Stimulated activated CD8-positive, alpha-beta memory T cell treated with anti-CD3 and anti-CD28 coated beads, Interleukin-15, amount 100 ng/mL, for 48 hours (primary cell): ENCODE measurements at places on chromosomes 2 and 18.

DNA sequence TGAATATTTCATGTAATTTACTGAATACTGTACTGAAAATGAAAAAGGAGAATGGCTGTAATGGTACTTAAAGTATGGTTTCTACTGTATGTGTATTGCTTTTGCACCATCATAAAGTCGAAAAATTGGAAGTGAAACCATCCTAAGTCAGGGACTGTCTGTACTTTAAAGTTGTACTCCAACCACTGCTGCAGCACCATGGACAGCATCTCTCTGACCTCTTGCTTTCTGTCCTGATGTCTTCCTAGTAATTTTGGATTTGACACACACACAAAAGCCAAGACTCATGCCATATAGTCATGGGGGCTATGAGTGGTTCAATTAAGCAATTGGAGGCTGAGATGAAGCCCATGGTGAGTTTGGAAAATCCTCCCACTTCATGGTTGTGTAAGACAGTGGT, 256.3 kb upstream of the PKDCC start:
- no peak for DNase-seq

- no peak for DNase-seq
Measured at GRCh38 chr2:48719480-48720177, 35.9 kb downstream of the LHCGR start.

DNA sequence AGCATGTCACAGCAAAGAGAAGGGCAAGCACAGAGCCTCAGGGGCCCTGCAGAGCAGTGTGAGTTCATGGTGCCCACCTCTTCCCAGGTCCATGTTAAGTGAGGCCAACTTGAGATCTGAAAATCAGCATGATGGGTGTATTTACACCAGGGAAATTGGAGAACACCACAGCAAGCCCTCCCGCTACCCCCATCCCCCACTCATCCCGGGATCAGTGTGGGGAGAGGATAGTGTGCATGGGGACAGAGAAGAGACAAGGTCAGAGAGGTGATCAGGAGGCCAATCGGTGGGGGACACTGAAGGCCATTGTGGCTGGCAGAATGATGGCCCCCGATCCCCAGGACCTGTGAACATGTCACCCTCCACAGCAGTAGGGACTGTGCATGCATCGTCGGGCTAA, 54.7 kb downstream of the PTGR3 start:
- DNase-seq: no peak

DNA sequence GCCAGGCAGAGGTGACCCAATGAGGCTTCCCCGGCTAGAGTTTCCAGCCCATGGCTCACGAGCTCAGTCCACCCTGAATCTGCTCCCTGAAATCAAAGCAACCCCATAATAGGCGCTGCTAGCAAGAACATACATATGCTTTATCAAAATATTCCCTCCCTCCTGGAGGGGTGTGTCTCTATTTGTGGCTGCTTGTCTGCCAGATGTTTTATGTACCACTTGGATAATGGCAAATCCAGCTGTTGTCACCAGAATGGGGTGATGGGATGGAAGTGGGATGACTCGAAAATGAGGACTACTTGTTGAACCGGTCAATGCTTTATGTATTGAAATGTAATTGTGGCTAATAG, 152.0 kb downstream of the GALNT14 start:
- DNase-seq: no peak

DNA sequence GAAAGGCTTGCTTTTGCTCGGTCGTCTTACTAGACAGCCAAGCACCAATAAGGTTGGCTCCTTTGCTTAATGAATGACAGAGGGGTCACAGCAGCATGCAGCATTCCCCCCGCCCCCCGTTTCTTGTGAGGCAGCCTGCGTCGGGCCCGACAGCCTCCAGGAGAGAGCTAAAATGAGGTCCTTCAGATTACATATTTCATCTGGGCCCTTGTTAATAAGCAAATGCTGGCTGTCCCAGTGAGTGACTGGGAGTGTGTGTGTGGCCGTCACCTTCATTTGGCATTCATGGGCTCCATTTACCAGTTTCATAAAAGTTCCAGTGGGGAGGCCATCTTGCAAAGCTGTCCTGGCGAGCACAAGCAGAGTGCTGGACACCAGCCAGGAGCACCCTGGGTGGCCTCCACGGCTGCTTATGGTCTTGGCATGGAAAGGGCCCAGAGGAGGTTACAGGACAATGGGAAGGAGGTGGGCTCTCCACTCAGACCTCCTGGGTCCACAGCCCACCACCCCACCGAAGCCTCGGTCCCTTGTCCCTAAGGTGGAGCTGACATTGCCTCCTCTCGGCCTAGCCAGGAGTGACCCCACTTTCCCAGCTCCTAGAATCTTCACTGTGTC, 37.2 kb downstream of the ODC1 start:
- DNase-seq: no peak

- DNase-seq: no peak
Measured at GRCh38 chr18:11163665-11164064, 14.3 kb upstream of the PIEZO2 start.
